Esophagus squamous epithelium (tissue), 5 donors: ENCODE measurements at places on chromosomes 5 and 9.

- DNase-seq = no peak
Observed at GRCh38 chr9:4055032-4055431, 244.8 kb downstream of the GLIS3 start.

DNA sequence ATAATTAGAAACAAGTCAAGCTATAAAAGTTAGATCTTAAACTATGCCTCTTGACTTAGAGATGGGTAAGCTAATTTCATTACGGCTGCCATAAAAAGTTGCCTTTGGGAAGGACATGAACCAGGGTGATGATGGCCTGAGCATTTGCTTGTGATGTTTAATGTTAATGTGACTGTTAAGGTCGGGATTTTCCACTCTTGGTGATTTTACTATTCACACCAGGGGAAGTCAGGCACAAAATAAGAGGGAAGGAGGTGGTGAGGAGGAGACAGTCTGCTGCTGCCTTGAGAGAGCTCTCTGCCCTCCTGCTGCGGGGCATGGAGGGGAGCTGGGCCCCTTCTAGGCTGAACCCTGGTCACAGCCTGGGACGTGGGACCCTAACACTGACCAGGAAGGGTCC lies 34.4 kb downstream of the AHRR start:
- DNase-seq = no peak

- DNase-seq = no peak
Observed at GRCh38 chr5:138582959-138583358, 7.8 kb upstream of the HSPA9 start.

DNA sequence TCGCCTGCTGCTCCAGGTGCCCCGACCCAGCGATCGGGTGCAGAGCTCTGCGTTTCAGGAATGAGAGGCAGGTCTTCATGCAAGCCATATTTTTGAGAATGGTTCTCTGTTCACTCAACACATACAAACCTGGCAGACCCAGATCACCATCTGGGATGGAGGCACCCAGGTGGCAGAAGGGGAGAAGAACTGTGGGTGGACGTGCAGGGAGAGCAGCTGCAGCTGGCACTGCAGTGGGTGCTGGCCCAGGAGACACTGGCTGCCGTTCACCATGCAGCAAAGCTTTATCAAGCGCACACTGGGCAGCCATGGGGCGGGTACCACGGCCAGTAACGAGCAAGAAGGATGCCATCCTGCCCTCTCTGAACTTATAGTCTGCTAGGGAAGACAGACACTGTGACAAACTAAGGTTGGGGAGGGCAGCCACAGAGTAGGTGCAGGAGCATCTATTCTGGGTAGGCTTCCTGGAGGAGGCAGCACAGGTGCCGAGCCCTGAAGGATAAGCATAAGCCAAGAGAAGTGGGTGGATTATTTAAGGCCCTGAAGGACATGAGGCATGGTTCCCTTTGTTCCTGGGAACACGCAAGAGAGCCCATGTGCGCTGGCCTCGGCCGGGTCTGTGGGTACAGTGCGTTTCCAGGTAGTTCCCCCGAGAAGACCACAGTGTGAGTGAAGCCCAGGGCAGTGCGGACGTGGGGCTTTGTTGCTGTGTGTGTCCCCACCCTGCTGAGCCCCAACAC lies 46.2 kb upstream of the FCN2 start:
- no peak for DNase-seq

DNA sequence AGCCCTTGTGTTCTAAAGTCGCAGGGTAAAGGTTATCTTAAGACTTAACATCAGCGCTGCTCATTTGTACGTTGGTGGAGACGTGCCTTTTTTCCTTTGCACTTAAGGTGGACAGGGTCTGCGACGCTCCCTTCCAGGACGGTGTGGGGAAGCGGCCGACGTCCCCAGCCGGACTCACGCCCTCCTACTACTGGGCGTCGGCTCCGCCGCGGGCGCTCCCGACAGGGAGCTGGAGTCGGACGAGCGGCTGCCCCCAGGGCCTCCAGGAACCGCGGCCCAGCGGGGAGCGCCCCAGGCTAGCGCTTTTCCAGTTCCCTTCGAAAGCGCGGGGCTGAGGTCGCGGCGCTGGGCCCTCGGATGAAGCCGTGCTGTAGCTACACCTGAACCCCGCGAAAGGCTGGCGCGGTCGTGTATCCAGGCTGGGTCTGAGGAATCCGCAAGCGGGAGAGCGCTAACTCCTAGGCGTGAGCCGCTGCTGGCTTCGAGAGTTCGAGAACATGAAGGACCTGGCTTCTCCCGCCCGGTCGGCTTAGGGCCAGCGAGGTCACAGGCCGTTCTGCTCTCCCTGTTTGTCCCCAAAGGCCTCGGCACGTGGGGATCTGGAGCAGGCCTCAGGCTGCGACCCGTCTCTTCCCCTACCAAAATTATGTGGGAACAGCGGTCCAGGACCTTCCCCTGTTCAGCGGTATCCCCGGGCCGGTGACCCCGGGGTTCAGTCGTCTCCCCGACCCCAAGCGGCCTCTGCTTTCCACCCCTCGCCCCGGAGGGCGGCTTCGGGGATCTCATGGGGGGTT lies 3.8 kb upstream of the DMRT3 start:
- DNase-seq = no peak

DNA sequence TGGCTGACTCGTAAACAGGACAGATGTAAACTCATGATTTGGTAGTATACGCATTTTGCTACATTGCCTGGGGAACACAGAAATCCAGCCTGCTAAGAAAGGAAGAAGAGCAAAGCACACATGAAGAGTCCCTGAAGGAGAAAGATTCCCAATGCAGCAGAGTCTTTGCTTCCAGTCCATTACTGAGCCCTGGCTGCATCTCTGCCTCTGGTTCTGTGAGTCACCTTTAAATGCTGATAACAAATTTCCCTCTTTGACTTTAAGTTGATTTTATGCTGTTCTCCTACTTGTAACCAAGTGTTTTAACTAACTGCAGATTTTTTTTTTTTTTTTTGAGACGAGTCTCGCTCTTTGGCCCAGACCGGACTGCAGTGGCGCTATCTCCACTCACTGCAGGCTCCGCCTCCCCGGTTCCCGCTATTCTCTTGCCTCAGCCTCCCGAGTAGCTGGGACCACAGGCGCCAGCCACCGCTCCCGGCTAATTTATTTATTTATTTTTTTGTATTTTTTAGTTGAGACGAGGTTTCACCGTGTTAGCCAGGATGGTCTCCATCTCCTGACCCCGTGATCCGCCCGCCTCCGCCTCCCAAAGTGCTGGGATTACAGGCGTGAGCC lies 8.5 kb upstream of the PRXL2C start:
- DNase-seq = no peak

DNA sequence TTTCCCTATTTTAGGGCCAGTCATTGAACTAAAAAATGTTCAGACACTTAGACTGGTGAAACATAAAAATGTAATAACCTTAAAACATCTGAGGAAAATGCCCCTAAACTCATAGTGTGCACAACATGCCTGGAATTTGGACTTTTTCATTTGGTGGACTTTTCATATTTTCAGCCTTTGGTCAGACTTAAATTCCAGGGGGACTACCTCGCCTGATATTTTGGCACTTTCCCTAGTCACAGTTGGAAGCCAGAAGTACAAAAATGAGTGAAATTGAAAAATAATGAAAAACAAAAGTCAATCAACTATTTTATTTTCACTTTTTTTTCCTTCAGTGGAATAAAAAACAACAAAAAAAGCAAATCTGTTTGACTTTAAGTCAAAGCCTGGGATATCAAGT lies 256.2 kb downstream of the ACTL7B start:
- no peak for DNase-seq

DNA sequence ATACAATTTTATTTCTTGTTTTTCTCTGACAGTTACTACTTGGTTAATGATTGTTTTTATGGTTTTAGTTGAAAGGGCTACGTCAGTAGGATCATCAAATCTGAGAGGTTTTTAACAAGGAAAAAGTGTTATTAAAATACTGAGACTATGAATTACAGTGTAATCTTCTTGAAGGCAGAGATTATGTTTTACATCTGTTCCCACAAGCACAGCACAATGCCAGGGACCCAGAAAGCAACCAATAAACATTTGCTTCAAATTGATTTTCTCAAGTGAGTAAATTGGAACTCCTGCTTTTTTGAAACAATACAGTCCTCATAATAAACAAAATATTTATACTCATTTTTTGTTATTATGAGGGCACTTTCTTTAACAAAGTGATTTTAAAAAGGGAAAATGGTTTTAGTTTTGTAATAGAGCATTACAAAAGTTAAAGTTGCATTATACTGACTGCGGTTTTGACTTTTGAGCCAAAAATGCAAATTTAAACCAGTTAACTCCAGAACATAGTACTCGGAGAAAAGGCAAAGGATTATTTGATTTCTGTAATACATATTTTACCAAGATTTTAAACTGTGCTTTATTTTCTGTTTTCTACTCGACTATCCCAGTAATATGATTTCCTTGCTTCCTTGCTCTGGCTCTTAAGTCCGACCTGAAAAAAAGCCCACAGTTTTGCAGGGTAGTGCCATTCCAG lies 176.9 kb downstream of the GDNF start:
- DNase-seq = no peak

DNA sequence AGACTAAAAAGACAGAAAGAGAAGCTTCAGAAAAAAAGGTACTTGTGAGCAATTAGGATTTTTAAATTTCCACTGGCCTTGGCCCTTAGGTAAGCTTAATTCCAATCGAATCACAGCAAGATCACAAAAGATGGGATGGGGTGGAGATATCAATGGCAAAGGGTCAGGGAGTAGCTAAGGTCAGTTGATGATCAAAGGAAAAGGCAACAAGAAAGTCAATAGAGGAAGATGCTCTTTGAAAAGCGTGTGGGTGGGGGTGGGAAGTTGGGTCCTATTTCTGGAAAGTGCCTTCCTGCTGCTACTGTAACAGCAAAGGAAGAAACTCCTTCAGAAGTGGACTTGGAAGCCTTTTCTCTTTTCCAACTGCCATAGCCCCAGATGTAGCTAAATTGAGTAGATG lies 7.3 kb downstream of the C1QTNF3 start:
- no peak for DNase-seq

DNA sequence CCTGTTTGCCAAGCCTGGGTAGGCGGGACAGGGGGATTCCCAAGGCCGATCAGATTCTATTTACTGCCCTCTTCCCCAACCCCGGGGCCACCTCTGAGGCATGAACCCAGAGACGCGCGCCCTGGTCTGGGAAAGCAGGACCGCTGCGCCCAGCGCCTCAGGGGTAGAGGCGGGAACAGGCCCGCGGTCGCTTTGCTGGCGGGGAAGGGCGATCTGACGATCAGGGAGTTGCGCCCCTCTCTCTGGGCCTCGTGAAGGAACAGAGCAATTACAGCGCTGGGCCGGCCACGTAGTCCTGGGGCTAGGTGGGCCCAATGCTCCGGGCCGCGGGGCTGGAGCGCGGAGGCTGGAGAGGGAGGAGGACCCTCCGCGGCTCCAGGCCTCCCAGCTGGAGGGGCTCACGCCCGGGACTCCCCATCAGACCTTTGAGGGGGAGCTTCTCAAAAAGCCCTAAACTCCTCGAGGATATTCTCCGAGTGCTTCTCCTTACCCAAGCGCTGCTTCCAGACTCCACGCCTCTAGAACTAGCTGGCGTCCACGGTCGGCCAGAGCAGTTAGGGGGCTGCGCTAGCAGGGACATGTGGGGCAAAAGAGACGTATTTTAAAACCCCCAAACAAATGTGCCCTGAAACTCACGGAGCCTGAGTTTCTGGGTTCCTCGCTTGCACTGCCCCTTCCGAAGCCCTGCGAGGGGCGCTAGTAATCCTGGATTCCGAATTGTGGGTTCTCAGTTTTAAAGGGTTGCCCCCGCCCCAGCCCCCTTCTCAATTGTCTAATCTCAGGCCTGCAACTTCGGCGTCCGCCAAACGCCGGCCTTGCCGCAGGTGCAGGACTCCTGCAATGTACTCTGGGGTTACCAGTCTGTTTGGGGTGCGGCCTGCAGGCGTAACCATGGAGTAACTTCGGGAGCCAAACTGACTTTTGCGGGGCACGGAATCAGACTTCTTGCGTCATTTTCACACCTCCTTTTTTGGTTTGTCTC lies 57.6 kb downstream of the TMEM174 start:
- DNase-seq = no peak

DNA sequence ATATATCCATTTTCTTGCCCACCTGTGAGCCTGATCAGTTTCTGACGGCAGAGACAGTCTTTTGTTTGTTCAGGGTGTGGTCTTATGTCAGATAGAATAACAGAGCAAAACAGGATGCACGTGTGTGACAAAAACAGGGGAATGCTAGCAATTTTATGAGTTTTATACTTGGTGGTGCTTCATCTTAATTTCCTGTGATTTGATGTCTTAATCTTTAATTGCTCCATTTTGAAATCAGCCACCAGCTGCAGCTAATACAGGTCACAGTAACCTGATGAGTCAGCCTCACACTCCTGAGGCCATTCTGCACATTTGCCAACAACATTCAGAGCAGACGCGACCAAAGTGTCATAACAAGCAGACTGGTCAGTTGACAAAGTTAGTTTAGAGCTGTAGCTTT lies 42.3 kb upstream of the JMY start:
- no peak for DNase-seq

DNA sequence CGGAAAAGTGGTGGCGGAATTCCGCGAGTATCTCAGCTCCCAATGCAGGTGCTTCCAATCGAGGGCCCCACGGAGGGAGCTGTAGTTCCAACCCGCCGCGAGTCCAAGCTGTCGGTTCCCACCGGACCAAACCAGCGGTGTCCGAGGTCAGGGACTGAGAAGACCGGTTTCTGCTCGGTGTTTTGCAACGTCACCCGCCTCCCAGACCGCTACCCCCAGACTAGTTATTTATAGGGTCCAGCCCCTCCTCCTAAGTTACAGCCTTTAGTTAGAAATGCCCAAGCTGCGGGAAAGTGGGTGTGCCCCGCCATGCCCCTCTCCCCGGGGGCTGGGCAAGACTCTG lies 677 bp upstream of the MYORG start:
- DNase-seq = no peak
